Mesangial cell (primary cell): ENCODE measurements at places on chromosomes 12 and 14. TPM values are rescaled to one million over a fixed set of nuclear protein-coding genes. Genes with fewer than 3 reads are reported as not detected.

PRIMA1 gene
- total RNA-seq = not detected in 2 replicates

VRTN gene
- total RNA-seq = not detected in 2 replicates

SDSL gene
- 5.5 and 12.7 TPM in 2 replicates for total RNA-seq

BDKRB2 gene
- 0.33 and 2.5 TPM in 2 replicates for total RNA-seq

ZNF891 gene
- total RNA-seq = 0.33 and 0.63 TPM in 2 replicates
